NCI-H2171 (cell line): ENCODE measurements at places on chromosomes 5 and 9.

DNA sequence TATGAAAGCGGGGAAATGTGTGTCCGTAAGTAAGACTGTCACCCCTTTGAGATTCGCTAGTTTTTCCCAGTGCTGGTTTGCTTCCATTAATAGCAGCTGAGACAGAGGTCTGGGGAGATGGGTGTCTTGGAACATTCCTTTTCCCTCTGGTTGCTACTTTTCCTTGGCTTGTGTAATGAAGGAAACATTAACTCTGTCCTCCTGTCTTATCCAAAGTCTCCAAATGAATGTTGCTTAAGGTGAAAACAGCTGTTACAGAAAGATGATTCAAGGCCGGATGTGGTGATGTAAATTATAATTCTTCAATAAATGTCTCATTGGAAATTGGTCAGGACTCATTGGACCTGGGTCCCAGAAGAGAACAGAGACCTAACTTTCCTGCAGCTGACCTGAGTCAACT, 50.0 kb downstream of the MEGF10 start:
- DNase-seq, result no peak

DNA sequence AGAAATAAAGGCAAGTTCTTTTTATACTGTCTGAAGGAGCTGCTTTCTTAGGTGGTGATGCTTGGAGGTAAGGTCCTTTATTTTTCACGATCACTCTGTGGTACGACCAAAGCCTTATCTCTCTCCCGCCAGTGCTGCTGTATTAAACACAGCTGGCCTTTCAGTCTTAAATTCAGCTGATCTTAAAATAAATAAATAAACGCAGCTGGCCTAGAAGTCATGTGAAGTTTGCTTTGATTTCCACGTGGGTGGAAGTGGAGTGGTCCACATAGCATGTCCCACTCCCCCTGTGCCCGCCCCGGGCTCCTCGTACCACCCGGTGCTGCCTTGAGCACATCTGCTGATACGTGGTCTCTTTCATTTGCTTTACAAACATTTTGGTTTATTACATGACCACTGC, 260.4 kb downstream of the FANCC start:
- DNase-seq, result no peak

DNA sequence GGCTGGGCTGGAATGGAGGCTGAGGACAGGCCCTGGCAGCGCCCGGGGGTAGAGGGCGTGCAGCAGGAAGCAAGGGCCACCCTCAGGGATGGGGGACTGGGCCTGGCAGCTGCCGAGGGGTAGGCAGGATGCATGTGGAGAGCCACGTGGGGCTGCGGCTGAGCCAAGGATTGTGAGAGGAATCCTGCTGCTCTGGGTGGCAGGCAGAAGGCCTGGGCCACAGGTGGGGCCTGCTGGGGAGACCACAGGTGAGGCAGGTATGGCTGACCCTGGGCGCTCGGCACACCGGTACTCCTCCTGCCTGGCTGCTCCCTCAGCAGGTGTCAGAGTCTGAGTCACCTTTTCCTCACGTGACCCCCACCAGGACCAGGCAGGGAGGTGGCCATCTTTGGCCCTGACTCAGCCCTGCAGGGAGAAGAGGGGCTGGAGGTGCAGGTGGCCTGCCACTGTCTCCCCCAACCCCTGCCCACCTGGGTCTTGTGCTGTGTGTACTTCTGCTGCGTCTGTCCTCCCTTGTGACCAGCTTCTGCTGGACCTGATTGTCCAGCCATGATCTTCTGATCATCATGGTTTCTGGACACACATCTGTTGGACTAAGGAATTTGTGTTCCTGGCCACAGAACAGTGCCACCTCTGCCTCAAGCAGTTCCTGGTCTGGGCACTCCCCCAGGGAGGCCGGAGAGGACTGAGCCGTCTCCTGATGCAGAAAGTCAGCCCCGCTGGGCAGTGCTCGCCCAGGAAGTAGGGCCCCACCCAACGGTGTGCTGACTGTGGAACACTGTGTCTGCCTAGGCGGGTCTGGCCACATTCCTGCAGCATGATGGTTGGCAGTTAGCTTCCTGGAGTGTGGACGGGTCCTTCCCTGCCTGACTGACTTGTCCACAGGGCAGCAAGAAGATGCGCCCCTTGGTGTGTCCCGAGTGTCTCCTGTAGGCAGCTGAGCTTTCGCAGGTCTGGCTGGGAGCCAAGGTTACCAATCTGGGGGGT, 6.4 kb downstream of the ARRDC1 start:
- no peak for DNase-seq

DNA sequence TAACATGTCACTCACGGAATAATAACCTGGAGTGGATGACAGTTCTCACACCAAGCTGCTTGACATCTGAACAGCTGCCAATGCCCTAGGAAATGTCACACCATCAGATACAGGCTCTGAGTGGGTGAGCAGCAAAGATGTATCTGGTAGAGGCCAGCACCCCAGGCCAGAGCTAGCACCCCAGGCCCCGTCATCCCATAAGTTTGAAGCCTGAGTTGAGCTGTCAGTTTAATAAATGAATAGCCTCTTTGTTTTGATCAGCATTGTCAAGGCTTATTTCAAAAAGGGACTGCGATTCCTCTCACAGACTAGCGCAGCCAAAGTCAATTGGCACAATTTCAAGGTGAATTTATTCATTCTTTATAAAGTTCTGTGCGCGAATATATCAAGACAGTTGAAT, 1327.1 kb downstream of the MAT2B start:
- DNase-seq, result no peak

DNA sequence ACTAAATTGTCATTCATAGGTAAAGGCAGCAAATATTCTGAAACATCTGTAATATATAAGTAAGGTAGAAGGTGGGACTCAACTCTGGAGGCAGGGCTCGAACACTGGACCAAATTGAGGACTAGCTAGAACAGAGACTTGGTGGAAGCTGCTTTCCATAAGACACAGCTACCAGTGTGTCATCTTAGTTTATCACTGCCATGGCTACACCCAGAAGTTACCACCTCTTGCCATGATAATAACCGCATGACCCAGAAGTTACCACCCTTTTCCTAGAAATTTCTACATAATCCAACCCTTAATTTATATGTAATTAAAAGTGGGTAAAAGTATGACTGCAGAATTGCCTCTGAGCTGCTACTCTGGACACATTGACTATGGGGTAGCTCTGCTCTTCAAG, 99.7 kb downstream of the STARD4 start:
- no peak for DNase-seq

DNA sequence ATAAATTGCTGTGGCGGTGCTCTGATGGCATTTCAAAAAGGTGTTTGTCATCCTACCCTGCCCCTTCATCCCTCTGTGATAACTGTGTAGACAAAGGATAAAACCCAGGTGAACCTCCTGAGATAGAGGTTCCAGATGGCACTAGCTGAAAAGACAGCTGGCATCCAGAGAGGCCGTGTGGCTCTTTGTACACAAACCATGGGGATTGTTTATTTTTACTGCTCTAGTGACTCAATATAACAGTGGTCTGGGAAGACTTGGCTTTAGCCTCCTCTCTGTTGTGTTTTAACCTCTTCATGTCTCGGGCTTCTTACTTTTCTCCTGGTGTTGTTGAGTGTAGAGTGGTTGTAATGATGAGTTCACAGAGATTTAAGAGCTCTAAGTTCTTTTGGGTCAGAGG, 48.8 kb downstream of the SH3GL2 start:
- peak; percentile 70 for DNase-seq

DNA sequence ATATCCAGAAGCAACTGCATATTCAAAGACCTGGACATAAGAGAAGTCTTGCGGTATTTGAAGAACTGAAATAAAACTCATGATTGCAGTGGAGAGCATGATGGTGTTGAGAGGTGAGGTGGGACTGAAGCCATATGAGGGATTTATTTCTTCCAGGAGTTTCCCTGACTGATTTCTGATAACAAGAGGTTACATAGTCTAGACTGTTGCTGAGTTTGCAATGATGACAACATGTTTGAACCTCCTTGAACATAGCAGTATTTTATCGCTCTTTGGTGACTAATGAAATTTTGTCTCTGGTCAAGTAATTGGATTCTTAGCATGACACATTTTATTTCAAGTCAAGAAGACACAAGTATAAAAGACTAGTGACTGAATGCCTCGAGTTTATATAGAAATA, 61.8 kb downstream of the ACTBL2 start:
- no peak for DNase-seq

GRCh38 chr9:35533398-35533797, 43.5 kb downstream of the RUSC2 start:
- DNase-seq, result no peak

DNA sequence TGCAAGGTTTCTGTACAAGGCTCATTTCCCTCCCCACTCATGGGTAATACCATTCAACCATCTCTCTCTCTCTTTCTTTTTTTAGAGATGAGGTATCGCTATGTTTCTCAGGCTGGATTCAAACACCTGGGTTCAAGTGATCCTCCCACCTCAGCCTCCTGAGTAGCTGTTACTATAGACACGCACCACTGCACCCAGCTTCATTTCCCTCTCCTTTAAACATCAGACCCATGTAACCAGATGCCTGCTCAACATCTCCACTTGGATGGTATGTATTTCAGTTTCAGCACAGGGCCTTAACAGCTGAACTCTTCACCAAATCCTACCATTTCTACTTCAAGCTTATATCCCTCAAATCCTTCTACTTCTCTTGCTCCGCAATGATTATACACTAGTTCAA, 117.4 kb downstream of the SSBP2 start:
- DNase-seq, result no peak

DNA sequence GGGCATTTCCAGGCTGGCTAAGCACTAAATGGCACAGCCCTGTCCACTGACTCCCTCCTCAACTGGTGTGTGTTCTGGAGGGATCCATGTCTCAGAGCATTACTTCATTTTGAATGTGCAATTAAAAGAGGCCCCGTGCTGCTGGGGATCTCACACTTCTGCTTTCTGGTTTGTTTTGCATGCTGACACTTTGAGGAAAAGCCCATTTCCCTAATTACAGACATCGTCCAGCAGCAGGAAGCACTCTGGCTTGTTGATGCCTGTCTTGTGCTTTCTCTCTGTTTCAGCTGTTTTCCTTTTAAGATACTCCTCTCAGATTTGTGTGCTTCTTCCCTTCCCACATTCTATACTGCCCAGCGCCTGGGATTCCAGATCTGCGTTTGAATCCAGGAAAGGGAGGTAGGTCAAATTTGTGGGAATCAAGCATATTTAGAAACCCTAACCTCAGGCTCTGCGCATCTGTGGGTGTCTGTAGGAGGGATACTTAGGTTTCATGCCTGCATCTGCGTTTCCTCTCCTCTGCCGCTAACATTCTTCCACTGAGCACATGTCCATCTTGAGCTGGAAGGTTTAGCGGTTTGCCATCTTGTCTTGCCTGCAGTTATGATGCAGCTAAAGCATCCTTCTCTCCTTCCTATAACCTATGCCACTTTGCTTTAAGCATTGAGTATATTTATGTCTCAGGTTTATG, 25.7 kb downstream of the SYK start:
- no peak for DNase-seq

DNA sequence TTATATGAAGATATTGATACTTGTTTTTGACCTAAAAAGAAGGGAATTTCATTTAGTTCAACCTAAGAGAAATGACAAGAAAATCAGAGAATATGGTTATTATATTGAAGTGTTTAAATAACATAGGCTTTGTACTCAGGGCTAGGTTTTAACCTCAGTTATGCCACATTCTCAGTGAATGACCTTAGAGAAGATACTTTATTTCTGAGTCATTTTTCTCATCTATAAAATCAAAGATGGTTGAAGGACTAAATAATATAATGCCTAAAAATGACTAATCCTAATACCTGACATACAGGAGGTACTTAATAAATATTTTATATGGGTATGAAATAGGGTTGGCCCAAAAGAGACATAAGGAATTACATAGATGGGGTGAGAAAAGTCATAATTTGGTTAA, 32.3 kb downstream of the DIMT1 start:
- no peak for DNase-seq

- DNase-seq, result no peak
These were observed 90.6 kb downstream of the ANXA2R start for GRCh38 chr5:42949348-42950115.

DNA sequence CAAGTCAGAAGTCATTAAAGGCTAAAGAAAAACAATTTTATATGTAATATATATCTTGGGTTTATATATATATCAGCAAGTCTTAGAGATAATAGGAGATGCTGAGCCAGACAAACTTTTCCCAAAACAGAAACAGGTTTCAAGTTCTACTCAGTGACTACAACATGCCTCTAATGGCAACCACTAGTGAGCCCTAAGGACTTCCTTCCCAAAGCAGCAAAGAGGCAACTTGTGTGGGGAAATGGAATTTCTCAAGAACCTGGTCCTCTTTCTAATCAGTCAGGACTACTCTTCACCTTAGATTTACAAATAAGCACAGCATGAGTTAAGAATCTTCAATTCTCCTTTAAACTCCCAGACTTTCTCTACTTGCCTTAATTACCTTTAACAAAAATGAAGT, 17.6 kb downstream of the RNF38 start:
- DNase-seq, result no peak

DNA sequence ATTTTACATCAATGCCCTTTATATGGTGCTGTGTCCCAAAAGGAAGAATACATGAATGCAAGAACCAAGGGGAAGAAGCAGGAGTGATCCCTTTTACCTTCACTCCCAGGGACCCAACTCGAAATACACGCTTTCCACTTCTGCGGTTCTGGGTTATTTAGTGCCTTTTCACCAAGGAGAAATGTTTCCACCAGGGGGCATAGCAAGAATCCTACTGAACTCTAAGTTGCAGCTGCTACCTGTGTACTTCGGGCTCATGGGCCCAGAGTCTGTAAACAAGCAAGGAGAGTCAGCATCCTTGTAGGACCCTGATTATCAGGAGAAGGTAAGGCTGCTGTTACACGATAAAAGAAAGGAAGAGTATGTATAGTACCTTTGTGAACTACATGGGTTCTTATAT, 45.7 kb downstream of the DPYSL3 start:
- DNase-seq, result no peak

- DNase-seq, result no peak
These were observed 56.8 kb upstream of the TRAF1 start for GRCh38 chr9:120983259-120983837.

GRCh38 chr9:6304232-6304631, 23.9 kb upstream of the TPD52L3 start:
- no peak for DNase-seq

DNA sequence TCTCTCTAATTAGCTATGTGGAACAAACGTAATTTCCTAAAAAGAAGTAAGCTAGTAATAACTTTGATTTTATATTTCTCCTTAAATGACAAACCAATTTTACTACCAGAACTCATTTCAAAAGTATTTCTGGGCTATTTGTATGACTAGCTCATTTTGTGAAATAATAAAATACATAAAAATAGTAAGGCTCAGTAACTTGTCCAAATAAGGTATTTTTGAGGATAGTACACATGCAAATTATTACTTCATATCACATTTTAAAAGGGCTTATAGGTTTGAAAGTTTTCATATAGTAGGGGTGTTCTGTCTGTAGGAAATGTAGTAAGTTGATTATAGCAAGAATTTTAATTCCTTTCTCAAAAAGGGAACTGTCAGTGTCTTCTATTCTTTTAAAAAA, 26.5 kb downstream of the C9orf85 start:
- DNase-seq, result no peak

GRCh38 chr5:140568443-140569063, 3.9 kb downstream of the SLC35A4 start:
- DNase-seq, result no peak

GRCh38 chr9:79695531-79696175, 123.9 kb downstream of the TLE4 start:
- DNase-seq, result no peak

GRCh38 chr5:132464156-132464939, 26.2 kb downstream of the IRF1 start:
- DNase-seq, result peak; percentile 50

GRCh38 chr9:34459941-34460340, 1.3 kb downstream of the DNAI1 start:
- no peak for DNase-seq
